ENCODE measurements at places on chromosomes 5 and 9.

DNA sequence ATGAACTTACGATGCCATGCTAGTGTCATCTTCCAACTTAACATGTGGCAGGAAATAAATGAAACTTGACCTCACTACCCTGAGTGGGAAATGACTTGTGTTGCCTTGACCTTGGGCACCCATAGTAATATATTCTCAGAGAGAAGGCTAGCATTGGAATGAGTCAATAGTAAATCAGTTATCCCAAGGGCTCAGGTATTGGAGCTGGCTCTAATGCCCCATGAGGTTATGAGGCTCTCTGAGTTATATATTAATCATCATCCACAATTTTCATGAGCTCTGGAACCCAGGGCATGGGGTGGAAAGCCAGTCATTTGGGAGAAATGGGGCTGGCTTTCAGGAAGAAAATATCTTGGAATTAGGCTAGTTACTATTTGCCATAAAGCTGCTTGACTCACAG lies 42.4 kb upstream of the SMIM32 start:
- DNase-seq = no peak

GRCh38 chr5:31492869-31493268 lies 39.0 kb downstream of the DROSHA start:
- no peak for DNase-seq

DNA sequence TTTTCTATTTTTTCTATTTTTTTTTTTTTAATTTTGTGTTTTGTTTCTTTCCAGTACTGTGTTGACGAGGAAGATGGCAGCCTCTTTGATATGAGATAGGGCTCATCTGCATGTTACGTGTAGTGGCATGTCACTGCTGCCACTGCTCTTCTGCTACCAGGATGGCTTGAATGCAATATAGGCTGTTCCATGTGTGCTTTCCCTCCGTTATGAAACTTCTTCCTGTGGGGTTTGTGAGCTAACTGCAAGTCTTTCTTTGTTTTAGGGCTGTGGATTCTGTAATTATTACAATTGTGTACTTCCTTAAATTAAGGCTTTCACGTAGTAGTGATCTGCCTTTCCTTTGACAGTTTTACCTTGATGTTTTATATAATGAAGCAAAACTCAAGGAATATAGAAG lies 184.6 kb downstream of the KDM4C start:
- no peak for DNase-seq

DNA sequence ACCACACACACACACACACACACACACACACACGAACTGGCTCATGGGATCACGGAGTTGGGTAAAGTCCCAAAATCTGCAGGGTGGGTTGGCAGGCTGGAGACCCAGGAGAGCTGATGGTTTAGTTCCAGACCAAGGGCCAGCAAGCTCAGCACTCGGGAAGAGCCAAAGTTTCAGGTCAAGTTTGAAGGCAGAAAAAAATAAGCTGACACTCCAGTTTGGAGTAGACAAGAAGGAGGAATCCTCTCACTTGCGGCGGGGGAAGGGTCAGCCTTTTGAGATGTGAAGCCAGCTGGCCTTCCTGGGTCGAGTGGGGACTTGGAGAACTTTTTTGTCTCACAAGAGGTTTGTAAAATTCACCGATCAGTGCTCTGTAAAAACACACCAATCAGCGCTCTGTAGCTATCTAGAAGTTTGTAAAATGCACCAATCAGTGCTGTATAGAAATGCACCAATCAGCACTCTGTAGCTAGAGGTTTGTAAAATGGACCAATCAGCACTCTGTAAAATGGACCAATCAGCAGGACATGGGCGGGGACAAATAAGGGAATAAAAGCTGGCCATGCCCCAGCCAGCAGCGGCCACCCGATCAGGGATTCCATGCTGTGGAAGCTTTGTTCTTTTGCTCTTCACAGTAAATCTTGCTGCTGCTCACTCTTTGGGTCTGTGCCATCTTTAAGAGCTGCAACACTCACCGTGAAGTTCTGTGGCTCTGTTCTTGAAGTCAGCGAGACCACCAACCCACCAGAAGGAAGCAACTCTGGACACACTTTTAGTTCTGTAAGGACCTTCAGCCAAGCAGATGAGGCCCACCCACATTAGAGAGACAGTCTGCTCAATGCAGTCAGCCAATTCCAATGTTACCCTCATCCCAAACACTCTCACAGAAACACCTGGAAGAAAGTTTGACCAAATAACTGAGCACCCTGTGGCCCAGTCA lies 37.8 kb upstream of the UNC5A start:
- no peak for DNase-seq

- no peak for DNase-seq
Observed at GRCh38 chr5:174777583-174777982, 53.2 kb downstream of the MSX2 start.

- DNase-seq = no peak
Observed at GRCh38 chr5:17893026-17893635, 258.9 kb downstream of the TAF11L14 start.

Data from muscle of arm (tissue), 14 donors.